ENCODE measurements at places on chromosomes 4 and X. TPM values are rescaled to one million over a fixed set of nuclear protein-coding genes. Genes with fewer than 3 reads are reported as not detected.

BANK1 gene
- 0.32 TPM for total RNA-seq

SSX4B gene
- not detected for total RNA-seq

GRCh38 chrX:118740276-118740889 lies 13.0 kb downstream of the IL13RA1 start:
- DNase-seq = no peak

DNA sequence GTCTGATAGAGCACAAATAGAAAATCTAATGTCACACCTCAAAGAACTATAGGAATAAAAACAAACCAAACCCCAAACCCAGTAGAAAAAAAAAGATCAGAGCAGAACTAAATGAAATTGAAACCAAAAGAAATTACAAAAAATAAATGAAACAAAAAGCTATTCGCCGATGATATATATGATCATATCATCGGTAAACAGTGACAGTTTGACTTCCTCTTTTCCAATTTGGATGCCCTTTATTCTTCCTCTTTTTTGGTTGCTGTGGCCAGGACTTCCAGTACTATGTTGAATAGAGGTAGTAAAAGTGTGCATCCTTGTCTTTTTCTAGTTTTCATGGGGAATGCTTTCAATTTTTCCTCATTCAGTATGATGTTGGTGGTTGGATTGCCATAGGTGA lies 215.3 kb upstream of the AR start:
- no peak for DNase-seq

- no peak for DNase-seq
Observed at GRCh38 chr4:36067116-36067515, 177.2 kb downstream of the ARAP2 start.

- DNase-seq = no peak
Observed at GRCh38 chr4:138311771-138312535, 69.8 kb upstream of the SLC7A11 start.
